ENCODE measurements at places on chromosomes 16 and 17.

DNA sequence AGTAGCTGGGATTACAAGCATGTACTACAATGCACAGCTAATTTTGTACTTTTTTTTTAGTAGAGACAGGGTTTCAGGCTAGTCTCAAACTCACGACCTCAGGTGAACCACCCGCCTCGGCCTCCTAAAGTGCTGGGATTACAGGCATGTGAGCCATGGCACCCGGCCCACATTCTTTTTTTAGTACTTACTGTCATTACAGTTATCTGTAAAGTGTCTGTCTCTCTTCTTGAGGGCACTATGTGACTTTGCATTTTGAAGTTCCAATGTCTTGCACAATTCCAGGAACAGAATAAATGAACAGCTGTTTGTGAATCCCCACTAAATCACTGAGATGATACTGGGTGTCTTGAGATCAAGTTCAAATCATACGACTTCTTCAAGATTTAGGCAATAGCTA, 1540.3 kb downstream of the CDH11 start:
- DNase-seq: no peak

GRCh38 chr16:80148826-80149225, 392.0 kb upstream of the DYNLRB2 start:
- DNase-seq: no peak

- DNase-seq: peak; percentile 73
These were observed 61.6 kb downstream of the TIMM22 start for GRCh38 chr17:1058423-1059130.

- DNase-seq: no peak
These were observed 213.6 kb downstream of the SEC14L1 start for GRCh38 chr17:77354420-77354669.

DNA sequence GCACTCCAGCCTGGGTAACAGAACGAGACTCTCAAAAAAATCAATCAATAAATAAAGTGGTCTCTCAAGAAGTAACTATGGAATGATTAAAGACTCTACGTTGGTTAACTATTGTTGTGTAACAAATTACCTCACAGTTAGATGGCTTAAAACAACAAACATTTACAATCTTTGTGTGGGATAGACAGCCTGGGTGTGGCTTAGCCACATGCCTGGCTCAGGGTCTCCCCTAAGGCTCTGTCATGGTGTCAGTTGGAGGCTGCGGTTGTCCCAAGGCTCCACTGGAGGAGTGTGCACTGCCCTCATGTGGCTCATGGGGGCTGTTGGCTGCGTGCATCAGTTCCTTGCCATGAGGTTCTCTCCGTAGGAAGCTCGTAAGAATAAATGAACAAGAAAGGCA, 294.5 kb downstream of the SNX29 start:
- no peak for DNase-seq
